ENCODE measurements at places on chromosomes 11 and 22.

GRCh38 chr11:120022617-120023016 lies 115.3 kb downstream of the TRIM29 start:
- DNase-seq = no peak

GRCh38 chr22:50342651-50343540 lies at the start of gene PPP6R2:
Gene PPP6R2 (plus strand): TSS chr22:50343327. CDS start chr22:50393909, 50,582 bp downstream.
- peak; percentile 69 for DNase-seq

GRCh38 chr22:21753374-21754111 lies 17.9 kb upstream of the YPEL1 start:
- no peak for DNase-seq

- no peak for DNase-seq
Observed at GRCh38 chr11:14539982-14540421, 19.8 kb upstream of the PSMA1 start.

GRCh38 chr22:47139790-47140119 lies 377.3 kb downstream of the TBC1D22A start:
- DNase-seq = no peak

- DNase-seq = no peak
Observed at GRCh38 chr11:76347466-76347865, 33.5 kb downstream of the THAP12 start.

DNA sequence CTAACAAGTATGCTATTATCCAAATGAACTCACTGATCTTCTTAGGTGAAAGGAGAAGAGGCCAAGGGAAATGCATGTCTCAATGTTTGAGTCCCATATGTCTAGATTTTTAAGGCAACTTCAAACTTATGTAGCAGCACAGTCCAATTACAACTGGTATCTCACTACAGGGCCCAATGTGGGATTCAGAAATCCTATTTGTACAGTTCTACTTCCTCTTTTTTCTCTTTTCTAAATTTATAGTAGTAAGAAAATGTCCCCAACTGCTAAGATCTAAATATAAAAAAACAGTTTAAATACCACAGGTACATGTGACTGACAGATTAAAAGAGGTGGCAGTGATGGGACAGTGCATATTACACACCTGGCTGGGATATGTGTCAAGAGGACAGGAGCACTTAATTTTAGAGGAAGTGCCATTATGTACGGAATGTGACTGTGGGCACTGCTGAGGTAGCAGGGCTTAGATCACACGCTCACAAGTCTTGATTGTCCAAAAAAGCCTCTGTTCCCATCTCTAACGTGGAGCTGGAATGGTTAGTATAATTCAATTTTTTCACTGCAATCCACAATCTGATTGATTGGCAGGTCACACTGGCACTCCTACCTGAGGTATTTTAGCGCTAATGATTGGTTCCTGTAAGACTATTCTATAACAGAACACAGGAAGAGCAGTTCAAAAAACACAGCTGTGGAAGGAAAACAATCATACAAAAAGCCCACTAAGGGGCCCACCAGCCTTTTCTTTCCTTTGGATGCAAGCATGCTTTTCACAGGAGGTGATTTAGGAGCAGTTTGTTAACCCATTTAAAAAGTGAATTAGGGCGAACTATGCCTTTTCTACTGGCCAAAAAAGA lies 34.6 kb downstream of the APOL5 start:
- no peak for DNase-seq
